ENCODE measurements at places on chromosomes 5 and 9.
A peak's percentile ranks its signal among the peaks of the same experiment; 100 is the strongest.

- no peak for DNase-seq
These were observed 34.1 kb upstream of the PCA3 start for GRCh38 chr9:76729980-76730737.

DNA sequence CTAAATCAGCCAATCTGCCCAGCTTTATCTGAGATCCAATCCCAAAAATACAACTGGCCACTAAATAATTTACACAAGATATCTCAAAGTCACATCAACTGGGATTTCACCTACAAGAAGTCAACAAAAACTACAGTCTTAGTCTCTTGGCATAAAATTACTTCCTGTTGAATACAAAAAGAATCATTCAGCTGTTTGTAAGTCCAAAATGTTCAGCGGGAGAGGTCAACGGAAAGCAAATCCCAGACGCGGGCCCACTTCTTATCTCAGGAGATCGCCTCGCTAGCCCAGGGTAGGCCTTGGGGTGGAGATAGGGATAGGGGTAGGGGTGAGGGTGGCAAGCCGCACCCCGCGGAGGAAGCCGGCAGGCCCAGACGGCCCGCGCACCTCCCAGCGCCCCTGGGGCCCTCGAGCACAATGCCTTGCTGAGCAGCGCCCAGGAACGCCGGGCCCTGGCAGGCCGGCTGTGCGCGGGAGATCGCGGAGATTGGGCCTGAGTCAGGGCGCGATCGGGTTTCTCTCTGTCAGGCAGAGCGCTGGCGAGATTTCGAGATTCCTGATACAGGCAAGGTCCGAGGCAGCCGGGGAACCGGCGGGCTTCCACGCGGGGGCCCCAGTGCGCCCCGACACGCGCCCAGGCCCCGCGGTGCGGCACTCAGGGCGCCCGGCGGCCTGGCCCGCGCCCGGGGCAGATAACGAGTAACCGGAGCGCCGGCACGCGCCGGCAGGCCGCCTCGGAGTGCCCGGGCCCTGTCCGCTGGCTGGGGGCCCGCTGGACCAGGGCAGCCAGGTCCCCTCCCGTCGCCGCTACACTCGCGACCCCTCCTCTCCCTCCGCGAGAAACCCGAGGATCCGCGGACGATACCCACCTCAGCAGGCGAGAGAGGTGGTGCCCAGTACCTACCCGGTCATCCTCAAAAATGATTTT, 601 bp downstream of the HINT1 start:
- peak; percentile 75 for DNase-seq

DNA sequence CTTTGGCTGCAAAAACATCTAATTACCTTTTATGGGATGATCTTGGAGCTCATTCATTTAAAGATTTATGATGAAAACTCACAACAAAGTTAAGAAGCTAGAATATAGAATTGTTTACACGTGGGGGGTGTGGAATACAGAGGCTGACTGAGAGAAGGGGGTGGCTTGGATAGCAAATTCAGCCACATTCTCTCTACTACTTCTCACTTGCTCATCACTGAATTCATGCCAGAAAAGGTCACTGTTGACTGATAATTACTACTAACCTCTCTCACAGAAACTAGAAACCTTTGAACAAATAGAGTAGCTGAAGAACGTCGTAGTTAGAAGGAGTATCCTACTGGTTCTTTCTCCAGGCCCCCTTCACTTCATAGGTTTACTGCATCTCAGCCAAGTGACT, 808.2 kb downstream of the BRINP1 start:
- DNase-seq, result no peak

GRCh38 chr9:135108831-135109510, 21.5 kb downstream of the OLFM1 start:
- no peak for DNase-seq

GRCh38 chr5:89016741-89017303, 133.8 kb upstream of the MEF2C start:
- no peak for DNase-seq

- peak; percentile 75 for DNase-seq
These were observed 91.5 kb upstream of the NFIL3 start for GRCh38 chr9:91515074-91515687.

GRCh38 chr5:76954383-76954763, 1.5 kb downstream of the CRHBP start:
- DNase-seq, result no peak

- no peak for DNase-seq
These were observed 217.2 kb downstream of the MEF2C start for GRCh38 chr5:88665750-88666215.

DNA sequence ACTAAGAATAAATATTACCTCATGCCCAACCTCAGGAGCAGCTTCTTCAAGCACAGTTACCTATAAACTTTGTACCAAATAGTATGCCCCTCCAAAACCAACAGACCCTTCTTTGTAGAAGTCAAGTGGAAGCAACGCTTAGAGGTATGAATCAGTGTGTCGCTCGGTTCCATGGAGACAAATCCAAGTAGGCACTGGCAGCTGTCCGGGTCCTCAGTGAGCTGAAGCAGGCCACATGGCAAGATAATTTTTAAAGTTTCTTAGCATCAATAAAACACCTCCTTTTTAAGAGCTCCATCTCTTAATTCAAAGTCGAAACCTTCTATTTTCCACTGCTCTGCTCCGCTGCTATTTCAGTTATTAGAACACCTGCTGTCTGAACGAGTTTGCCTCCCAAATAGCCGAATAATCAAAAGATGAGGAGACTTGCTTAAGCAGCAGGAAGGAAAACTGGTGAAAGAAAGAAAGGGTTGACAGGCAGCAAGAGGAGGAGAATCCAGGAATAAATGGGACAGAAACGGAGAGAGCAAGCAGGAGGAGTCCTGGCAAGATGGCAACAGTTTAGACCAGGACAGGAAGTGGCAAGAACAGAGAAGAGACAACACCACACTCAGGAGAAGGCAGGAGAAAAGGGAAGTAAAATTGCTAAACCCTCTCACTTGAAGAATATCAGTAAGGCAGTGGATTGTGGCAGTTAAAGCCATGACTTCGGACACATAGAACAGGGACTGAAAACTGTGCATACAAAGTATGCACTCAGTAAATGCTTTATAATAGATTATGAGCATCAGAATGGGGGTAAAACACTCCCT, 65.0 kb downstream of the PPP2R2B start:
- DNase-seq, result no peak

GRCh38 chr9:132927704-132928103, 16.7 kb downstream of the TSC1 start:
- no peak for DNase-seq

- DNase-seq, result no peak
These were observed 69.3 kb downstream of the MLLT3 start for GRCh38 chr9:20552874-20553557.

DNA sequence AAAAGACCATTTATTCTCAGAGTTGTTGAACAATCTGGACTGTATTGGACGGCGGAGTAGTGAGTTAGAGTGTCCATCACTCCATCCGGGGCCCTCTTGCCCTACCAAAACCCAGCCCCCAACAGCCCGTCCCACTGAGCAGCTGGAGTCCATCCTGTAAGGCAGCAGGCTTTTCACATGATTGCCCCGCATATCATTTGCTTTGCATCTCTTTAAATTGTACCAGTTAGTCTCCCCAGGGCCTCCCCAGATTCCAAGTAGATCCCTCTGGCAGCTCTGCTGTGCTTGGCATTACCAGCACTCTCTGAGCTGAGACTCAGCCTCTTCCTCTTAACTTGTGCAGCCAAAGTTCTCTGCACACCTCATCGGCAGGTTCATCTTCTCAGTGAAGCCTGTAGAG, 48.6 kb upstream of the ADCY2 start:
- DNase-seq, result no peak

- peak; percentile 77 for DNase-seq
These were observed 5.0 kb upstream of the RHOBTB3 start for GRCh38 chr5:95725937-95726810.

All from fibroblast of skin of back (primary cell).